ENCODE measurements at places on chromosomes 4 and X.

DNA sequence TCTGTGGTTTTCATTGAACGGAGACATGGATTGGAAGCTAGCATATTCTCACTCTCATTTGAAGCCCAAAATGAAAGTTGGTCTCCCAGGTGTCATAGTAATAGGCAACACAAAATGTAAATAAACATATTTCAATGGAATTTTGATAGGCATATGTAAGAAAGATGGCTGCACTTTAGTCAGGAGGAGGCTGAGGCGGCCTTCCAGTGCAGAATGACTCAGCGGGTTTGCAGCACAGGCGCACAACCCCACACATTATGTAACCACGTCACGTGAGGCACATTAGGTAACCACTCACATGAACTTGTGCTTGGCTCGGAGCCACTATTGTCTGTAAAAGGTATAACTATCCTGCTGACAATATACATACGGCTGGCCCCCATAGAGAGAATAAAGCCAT, 381.7 kb downstream of the GPAT3 start:
- DNase-seq: no peak

DNA sequence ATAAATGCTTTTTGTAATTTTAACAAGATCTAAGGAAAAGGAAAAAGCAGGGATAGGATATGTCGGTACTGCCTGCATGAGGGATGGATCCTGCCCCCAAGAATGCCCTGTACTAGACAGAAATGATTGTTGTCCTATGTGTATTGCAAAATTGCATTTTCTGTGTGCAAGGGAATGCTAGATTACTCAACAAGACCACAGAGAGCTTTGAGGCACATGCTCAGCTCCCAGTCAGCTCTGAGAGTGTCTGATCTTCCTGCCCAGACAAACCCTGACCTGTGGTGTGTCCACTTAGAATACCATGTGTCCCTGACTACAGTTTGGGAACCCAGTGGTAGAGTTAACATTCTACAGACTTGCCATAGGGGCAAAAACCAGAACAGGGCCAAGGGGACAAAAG, 129.2 kb upstream of the PAK3 start:
- DNase-seq: no peak

GRCh38 chrX:135984791-135985156, 461 bp upstream of the SLC9A6 start:
- no peak for DNase-seq

GRCh38 chrX:15114743-15115566, 154.9 kb downstream of the ASB9 start:
- no peak for DNase-seq

- no peak for DNase-seq
Measured at GRCh38 chr4:101791182-101791558, 640 bp downstream of the BANK1 start.

- DNase-seq: no peak
Measured at GRCh38 chrX:134883137-134883700, 107.6 kb upstream of the SMIM10 start.

DNA sequence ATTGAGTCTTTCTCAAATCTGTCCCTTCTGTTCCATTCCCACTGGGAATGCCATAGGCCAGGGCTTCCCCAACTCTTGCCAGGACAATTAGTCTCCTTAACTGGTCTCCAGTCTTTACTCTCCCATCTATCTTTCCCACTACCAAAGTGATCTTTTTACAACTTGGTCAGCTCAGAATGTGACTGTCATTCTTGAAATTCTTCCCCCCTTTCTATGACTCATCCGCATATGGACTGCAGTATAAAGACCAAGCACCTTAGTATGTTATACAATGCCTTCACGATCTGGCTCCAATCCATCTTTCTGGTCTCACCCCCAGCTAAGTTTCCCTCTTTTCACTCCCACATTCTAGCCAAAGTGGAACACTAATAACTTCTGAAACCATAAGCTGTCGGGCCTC, 383.8 kb downstream of the OPHN1 start:
- DNase-seq: no peak

DNA sequence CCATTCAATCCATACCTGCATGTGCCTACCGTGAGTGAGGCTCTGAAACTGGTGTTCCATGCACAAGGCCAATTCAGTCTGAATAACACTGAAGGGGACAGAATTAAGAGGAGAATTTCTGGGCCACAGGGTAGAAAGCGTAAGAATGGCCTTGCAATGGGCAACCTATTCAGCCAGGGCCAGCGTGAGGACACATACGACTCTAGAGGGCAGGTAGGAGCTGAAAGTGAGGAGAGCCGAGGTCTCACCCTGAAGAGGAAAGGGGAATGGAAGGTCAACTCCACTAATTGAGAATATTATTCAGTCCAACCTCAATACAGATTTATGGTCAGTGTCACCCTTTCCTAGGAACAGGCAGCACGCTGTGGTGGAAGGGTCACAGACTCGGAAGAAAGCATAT, 202.2 kb downstream of the TRIML1 start:
- no peak for DNase-seq

- no peak for DNase-seq
Measured at GRCh38 chrX:104391906-104392305, 137.2 kb upstream of the ESX1 start.

DNA sequence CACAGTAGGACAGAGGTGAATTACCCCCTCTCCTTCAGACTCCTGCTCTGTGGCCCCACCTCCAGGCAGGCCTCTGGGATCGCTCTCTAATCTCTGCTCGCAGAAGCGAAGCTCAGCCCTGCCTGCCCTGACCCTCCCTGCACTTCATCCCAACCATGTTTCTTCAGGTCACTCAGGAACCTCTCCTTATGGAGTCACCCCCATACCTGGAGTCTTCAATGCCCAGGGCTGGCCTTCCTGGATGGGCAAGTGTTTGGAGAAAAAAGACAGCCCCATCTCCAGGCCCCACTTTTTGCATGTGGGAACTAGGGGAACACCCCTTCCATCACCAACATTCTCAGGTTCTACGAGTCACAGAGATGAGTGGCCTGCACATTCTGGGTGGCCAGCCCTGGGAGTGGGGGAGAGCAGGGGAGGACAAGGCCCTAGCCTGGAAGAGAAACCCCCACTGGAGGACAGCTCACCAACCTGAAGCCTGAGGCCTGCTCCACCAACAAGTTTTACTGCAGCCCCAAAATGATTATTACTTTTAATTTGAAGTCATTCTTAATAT, 90.8 kb downstream of the PPP2R2C start:
- DNase-seq: no peak

DNA sequence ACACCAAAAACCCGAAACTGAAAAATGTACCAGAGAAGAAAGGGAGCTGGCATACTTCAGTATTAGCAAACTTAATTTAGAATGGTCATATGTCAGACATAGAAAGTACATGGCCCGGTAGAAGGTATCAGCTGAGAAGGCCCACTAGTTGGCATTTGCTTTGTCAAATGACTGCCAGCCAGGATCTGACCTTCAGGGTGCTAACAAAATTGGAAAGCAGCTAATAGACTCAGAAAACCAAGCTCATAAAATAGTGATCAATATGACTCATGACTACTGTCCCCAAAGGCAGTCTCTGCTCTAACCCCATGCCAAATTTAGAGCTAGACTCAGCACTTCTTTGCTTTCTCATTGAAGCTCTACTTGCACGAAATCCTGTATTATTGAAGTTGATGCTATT, 342.7 kb downstream of the PDGFC start:
- DNase-seq: no peak

DNA sequence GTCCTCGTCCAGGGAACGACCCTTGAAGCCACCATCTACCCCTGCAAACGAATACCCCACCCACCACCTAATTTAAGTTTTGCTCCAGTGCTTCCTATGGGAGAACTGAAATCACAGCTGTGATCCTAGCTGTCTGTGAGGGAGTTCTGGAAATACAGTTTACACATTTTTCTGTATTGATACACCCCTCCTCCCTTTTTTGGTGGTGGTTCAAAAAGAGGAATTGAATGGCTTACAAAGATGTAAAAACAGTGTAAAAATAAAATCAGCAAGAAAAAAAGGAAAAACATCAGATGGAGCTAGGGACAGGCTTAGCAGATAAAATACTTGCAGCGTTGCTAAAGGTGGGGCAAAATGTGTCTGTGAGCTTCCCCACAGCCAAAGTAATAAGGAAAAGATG, 86.6 kb downstream of the SORCS2 start:
- DNase-seq: no peak

DNA sequence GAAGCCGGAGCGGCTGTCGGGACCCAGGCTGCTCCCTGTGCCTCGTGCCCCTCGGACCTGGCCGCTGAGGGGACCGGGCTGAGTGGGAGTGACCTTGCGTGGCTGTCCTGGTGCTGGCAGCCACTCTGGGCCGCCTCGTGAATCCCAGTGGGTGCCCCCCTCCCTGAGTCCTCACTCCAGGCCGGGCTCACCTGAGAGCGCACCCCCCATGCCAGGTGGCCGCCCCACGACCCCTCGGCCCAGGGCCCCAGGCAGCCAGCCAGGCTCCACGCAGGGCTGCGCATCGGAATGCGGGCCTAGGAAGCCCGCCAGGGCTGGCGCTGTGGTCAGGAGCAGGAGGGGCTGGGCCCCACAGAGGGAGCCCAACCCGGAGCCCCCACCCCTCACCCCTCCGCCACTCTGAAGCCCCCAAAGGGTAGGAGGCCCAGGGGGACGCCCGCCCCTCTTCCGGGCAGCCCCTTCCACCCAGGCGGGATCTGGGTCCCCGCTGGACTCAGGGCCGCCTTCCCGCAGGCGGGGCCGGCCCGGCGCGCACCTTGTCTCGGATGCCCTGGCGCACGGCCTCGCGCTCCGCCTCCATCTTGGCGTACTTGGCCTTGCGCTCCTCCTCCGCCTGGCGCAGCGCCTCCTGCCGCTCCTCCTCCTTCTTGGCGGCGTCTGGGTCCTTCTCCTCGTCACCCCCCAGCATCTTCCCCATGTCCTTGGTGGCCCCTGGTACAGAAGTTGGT, 33.9 kb downstream of the CPLX1 start:
- no peak for DNase-seq

DNA sequence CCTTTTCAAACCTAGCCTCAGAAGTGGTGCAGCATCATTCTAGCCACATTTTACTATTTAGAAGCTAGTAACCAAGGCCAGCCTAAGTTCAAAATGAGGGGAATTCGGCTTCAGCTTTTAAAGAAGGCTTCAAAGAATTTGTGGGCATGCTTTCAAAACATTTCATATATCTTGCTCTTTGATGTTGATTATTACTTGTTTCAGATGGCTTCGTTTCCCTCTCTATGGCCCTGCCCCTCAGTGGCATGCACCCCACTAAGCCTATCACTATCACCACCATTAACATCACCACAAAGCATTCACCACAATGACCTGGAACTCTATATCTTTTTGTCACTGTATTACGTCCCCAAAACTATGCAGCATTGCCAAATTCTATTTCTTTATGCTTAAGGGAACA, 51.2 kb upstream of the FAM47B start:
- DNase-seq: no peak

DNA sequence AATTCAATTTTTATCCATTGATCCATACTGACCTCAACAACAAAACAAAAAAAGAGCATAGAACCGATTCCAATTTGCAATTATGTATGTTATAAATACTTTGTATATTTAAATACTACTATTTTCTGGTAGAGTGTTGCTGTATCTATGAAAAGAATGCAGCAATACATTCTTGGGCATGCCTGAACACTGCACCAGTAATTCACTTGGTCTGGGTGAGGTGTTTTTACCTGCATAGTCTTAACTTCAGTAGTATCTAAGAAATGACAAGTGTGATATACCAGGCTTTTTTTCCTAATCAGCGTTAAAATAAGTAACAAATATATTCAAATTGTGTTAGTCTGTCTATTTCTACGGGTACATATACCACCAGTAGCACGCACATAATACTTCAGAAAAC, 120.2 kb downstream of the KLHL13 start:
- DNase-seq: no peak

GRCh38 chr4:152988721-152989553, 52.8 kb downstream of the FHDC1 start:
- no peak for DNase-seq

GRCh38 chrX:120428309-120428708, 40.8 kb downstream of the LAMP2 start:
- no peak for DNase-seq

DNA sequence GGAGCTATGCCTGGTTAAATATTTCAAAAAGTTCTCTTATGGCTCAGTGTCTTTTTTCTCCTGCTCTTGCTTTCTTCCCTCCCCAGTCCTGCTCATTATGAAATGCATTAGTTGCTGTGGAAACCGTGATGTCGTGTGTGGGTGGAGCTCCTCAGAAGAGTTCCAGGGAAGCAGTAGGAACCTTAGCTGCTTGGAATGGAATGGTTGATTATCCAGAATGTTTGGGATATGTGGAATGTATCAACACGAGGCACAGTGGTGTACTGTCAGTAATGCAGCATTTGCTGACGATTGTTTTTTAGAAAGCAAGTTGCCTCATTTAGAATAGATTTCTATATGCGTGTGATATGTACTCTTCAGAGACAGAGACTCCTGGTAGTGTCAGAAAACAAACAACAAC, 333.2 kb downstream of the ARHGAP10 start:
- DNase-seq: no peak

GRCh38 chr4:8148159-8148558, 10.5 kb downstream of the ABLIM2 start:
- DNase-seq: no peak

- DNase-seq: peak; percentile 99
Measured at GRCh38 chrX:1391707-1392375, at the start of gene SLC25A6. Gene SLC25A6 (minus strand): TSS chrX:1392113. CDS start chrX:1392009, 104 bp downstream.

GRCh38 chrX:47574076-47574546, 8.1 kb upstream of the TIMP1 start:
- no peak for DNase-seq

DNA sequence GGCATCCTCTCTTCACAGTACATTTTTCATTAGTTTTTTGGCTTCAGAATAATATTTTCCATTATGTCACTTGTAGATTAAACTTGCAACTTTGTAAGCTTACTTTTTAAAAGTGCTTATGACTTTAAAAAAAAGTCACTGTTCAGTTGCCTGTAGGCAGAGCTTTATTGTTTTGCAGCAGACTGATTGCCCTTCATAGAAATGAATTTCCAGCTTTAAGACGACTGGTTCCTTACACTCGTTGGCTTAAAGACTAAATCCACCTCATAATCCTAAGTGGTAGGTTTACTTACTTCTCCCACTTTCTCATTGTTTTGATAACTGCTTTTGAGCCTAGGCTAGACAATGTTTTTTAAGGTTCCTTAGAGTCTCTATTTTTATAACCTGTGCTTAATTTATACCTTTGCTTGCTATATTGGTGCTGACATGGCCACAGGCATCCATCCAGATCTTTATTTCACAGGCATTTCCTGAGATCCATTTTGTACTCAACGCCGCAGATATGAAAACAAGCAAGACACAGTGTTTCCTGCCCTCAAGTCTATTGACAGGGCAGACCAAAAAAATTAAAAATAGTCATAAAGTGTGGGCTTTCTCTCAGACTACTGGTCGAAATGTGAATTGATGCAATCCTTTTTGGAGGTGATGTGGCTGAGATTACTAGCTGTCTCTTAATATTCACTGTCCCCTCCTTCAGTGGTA, 12.6 kb upstream of the IL13RA2 start:
- DNase-seq: no peak

- no peak for DNase-seq
Measured at GRCh38 chrX:119017077-119017476, 42.7 kb downstream of the LONRF3 start.

GRCh38 chr4:172352356-172352755, 539.2 kb downstream of the GALNTL6 start:
- no peak for DNase-seq

GRCh38 chrX:110320381-110320987, 2.6 kb upstream of the AMMECR1 start:
- DNase-seq: no peak

GRCh38 chrX:63747331-63747730, 37.7 kb downstream of the ARHGEF9 start:
- DNase-seq: no peak
